ACHN (cell line): ENCODE measurements at places on chromosomes 12 and 14.
A peak's percentile ranks its signal among the peaks of the same experiment; 100 is the strongest.

GRCh38 chr14:52318062-52318461, 4.0 kb downstream of the PTGER2 start:
- DNase-seq = no peak

- peak; percentile 15 for DNase-seq
Measured at GRCh38 chr12:81896771-81897170, 137.6 kb upstream of the PPFIA2 start.

GRCh38 chr14:101928415-101928841, 35.9 kb upstream of the DYNC1H1 start:
- no peak for DNase-seq

DNA sequence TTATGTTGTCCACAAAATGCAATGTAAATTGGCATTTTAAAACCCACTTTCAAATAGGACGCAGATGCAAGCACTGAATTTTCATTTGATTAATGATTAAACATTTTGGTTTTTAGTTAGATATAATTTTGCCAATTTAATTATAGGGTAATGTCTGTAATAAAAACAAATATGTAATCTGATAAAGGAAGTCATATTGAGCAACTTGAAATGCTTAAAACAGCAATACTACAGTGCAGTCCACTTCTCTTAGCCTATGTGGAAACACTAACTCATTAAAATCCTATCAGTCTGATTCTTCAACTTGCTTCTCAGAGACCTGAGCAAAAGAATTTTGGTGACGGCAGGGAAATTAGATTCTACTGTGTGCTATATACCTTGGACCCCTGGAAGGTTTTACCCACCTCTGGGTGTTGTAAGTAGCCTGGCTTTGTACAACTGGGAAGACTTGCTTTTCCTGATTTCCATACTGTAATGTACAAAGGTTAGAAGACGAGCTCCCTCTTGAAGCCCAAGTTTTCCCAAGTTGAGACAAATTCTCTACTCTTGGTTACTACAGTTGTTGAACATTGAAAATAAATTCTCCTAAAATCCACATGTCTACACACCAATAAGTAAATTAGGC, 4.1 kb downstream of the TRHDE start:
- DNase-seq = no peak

DNA sequence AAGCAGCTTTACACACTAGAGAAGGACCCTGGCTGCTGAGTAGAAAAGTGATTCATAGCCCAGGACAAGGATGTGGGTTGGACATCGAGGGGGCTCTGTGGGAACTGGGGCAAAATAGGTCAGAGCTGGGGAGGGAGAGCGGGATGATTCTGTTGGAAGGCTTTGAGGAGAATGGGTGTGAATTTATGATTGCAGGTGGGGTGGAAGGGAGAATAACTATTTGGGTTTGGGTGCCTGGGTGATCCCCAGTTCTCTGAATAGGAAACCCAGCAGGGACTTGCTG, 13.1 kb downstream of the SERPINA3 start:
- no peak for DNase-seq

GRCh38 chr14:79567306-79567705, 644.0 kb downstream of the DIO2 start:
- DNase-seq = no peak

DNA sequence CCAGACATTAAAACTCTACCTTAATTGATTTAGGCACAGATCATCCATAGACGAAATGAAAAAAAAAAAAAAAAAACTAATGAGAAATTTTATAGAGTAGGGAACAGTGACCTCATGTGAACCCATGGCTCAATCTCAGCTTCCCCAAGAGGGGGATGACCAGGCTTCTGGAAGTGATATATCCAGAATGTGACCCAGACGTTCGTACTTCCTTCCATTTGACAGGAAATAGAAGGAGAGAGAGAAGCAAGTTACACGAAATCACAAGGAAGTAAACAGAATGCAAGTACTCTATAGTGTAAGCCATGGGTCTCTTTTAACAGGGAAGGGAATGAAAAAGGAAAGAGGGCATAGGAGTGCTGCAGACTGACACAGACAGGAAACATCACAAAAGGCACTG, 10.1 kb downstream of the FOXN3 start:
- DNase-seq = no peak

DNA sequence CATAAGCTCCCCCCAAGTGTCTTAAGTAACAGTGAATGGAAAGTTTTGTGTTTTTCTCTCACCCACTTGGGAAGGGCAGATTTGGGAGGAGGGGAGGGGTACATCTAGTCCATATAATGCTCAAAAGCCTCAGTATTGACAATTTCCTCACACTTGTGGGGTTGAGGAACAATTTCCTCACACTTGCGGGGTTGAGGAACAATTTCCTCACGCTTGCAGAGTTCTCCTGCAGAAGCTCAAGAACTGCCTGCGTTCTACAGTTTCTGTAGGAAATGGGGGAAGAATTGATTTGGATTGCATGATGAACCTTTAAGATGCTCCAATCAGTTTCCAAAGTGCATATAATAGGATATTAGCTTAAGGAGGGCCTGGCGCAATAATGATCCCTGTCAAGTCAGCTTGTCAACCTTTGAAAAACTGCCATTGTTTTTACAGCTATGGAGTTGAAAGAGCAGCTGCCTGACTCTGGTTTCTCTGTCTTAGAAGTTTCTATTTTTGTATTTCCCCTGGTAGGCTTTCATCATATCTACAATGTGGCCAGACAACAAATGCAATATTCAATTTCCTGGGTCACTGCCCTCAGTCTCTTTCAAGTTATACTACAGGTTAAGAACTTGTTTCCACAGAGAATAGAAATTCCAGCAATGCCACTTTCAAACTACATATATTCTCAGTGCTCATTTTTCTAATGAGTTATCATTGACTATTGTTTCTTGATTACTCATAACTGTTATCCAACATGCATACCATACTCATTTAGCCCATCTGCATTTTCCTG, 66.5 kb downstream of the PLEKHG7 start:
- DNase-seq = no peak

- no peak for DNase-seq
Measured at GRCh38 chr12:38399711-38400206, 83.2 kb downstream of the ALG10B start.

DNA sequence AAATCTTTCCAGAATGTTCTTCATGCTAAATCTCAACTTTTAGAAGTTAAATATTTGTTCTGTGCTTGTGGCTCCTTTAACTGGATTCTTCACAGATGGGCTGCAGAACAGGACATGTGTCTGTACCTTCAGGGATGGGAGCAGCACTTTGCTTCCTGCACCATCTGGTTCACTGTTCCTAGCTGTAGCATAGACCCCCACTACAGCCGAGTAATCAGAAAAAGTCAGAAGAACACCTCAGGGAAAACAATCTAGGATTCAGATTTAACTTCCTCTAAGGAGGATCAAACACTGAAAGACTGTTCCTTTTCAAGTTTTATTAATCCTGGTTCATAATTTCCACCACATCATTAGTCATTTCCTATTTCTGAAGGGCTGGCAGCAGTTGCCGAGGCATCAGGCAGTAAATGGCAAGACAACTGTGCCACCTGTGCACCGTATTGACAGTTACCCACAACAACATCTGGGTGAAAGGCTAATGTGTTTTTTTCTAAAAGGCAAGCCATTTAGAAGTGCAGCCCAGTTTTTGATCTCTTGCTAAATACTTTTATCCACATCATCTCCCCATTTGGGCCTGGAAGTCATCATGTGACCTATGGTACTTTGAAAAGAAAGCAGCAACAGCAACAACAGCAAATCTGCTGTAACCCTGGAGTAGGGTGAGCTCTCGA, 212.8 kb upstream of the BMP4 start:
- DNase-seq = no peak

GRCh38 chr14:26765768-26766520, 168.1 kb upstream of the NOVA1 start:
- peak; percentile 19 for DNase-seq

- DNase-seq = no peak
Measured at GRCh38 chr12:108634341-108634751, 652 bp upstream of the SELPLG start.

DNA sequence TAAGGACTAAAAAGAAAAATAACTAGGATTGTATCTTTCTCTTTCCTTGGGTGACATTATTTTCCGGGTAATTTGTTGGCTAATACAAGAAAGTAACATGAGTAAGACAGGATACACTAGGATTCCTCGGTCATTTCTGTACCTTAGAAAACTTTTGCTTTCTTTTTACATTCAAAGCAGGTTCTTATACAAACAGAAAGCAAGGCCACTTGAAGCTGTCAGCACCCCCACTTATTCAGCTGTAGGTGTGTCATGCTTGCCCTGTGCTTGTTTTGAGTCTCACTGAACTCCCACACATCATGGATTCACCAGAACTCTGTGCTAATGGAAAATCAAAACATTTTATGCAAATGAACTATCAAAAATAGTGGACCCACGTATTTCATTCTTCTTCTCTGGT, 266.8 kb upstream of the CLEC14A start:
- no peak for DNase-seq

GRCh38 chr12:3125674-3126073, 48.5 kb downstream of the TSPAN9 start:
- no peak for DNase-seq

GRCh38 chr12:104896146-104896545, 61.9 kb downstream of the SLC41A2 start:
- no peak for DNase-seq

DNA sequence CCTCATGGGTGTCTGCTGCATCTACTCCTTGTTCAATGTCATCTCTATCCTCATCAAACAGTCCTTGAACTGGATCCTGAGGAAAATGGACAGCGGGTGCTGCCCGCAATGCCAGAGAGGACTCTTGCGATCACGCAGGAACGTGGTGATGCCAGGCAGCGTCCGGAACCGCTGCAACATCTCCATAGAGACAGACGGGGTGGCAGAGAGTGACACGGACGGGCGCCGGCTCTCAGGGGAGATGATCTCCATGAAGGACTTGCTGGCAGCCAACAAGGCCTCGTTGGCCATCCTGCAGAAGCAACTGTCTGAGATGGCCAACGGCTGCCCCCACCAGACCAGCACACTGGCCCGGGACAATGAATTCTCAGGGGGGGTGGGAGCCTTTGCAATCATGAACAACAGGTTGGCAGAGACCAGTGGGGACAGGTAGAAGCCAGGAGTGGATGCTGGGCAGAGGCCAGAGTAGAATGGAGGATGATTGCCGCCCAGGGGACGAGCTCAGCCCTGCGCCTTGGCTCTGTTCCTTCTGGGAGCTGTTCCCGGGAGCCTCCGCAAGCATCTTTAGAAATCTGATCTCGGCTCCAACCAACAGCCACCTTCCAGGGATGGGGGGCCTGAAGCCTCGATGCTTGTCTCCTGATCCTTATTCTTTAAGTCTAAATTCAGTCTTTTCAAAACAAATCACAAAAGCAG, 71.6 kb upstream of the PSMC1 start:
- DNase-seq = no peak
